Esophagus mucosa (tissue), 1 donor: ENCODE measurements at places on chromosomes 13 and 19.

DNA sequence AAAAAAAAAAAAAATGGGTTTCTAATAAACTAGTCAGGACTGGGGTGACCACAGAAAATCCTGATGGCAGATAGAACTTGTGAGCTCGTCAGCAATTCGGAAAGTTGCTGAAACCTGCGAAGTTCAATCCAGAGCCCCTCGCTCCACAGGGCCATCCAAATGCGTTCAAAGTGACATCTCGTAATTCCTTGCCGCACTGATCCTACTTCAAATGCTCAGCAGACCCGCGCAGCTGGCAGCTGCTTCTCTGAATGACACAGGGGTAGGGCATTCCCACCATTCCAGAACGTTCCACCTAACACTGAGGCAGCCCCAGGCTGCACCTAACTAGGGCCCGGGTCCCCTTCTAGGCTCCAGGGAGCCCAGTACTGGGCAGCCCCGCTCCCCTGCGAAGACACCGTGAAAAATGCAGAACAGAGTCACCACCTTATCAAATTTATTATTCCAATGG lies 4.8 kb upstream of the DAPK3 start:
- no peak for ATAC-seq

GRCh38 chr19:30222992-30223865 lies 149.0 kb upstream of the ZNF536 start:
- ATAC-seq: no peak

- no peak for ATAC-seq
Observed at GRCh38 chr13:112256716-112257494, 119.2 kb upstream of the SPACA7 start.

DNA sequence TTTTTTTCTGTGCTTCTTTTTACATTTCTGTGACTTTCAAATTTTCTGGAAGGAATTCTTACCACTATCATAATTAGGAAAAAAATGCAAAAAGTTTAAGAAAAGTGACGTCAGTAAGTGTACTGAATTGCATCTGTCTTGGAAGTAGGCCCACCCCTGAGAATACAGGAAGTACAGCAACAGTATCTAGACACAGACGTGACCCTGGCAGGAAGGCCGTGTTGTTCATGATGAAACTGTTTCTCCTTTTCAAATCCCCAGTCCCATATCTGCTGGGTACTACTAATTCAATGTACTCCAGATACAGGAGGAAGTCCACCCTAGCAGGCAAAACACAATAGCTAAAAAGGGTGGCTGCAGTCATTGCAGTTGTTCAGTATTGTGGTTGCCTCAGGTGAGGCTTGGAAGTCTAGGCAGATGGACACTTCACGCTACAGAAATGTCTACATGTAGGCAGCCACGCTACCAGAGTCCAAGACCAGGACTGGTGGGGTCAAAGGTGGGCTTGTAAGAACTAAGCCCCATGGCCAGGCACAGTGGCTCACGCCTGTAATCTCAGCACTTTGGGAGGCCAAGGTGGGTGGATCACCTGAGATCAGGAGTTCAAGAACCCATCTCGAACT lies 49.6 kb upstream of the MED4 start:
- ATAC-seq: peak; percentile 29

DNA sequence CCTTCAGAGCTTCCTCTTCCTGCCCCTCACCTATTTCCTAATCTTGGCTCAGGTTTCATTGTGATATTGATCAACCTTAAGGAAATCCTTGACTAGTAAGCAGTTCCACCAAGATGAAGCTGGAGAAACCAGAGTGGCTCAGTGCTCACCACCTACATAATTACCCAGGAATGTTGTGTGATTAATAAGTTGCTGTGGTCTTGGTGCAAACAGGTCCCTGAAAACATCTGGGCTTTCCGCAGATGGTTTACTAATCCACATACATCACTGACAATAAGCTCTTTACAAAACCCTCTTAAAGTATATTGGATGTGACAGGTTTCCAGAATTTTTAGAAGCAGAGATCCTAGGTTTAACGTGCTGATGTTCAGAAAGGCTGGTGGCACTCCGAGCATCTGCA lies 8.6 kb upstream of the SERP2 start:
- ATAC-seq: no peak

DNA sequence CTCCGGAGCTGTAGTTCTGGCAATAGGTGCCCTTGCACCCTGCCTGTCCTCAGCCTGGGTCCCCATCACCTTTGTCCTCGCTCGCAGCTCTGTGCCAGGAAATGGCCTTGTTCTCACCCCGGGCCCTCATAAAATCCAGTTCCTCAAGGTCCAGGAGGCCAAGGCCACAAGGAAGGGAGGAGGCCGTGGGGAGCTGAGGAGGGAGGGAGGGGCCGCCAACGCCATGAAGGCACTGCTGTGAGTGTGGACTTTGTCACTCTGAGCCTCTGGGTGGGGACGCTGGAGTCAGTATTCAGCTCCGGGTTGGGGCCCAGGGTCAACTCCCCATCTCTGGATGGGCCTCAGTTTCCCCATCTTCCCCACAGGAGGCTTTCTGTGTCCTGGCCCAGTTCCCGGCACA lies 9.2 kb upstream of the GNA11 start:
- ATAC-seq: no peak

DNA sequence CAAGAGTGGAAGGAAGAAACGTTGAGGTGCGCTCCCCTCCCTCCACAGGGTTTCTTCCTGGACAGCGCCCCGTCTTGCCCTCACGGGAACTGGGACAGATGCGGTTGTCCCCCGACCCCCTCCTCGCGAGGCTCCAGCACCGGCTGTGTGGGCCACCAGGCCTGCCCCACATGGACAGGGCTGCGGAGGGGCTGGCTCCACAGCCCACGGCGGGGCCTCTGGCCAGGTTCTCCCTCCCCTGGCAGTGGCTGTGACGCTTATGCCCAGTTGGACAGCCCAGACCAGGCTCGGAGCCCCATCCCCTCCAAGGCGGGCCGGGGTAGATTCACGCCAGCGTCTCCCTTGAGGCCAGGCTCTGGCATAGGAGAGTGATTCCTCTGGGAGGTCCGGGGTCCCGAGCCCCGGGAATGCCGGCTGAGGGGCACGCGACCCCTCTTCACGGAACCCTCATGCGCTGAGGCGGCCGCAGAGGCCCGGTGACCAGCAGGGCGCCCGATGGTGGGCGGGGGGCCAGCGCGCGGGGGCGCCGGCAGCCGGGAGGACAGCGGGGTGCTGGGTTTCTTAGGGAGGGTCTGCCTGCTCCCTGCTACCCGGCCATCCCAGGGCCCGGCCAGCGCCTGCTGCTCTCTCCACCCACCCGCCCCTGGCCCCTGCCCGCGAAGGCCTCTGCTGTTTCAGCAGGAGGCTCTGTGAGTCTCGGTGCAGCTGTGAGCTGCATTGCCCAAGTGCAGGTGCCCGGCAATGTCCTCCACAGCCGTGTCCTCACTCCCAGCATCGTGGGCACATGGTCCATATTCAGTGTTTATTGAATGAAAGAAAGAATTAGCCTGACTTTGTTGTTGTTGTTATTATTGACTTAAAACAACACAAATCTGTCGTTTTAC lies 20.3 kb upstream of the GAS6 start:
- no peak for ATAC-seq

GRCh38 chr13:57946361-57946760 lies 314.8 kb downstream of the PCDH17 start:
- no peak for ATAC-seq

GRCh38 chr13:109412283-109412901 lies 374.0 kb downstream of the IRS2 start:
- ATAC-seq: no peak

GRCh38 chr13:102856557-102856956 lies 10.7 kb downstream of the ERCC5 start:
- ATAC-seq: no peak

DNA sequence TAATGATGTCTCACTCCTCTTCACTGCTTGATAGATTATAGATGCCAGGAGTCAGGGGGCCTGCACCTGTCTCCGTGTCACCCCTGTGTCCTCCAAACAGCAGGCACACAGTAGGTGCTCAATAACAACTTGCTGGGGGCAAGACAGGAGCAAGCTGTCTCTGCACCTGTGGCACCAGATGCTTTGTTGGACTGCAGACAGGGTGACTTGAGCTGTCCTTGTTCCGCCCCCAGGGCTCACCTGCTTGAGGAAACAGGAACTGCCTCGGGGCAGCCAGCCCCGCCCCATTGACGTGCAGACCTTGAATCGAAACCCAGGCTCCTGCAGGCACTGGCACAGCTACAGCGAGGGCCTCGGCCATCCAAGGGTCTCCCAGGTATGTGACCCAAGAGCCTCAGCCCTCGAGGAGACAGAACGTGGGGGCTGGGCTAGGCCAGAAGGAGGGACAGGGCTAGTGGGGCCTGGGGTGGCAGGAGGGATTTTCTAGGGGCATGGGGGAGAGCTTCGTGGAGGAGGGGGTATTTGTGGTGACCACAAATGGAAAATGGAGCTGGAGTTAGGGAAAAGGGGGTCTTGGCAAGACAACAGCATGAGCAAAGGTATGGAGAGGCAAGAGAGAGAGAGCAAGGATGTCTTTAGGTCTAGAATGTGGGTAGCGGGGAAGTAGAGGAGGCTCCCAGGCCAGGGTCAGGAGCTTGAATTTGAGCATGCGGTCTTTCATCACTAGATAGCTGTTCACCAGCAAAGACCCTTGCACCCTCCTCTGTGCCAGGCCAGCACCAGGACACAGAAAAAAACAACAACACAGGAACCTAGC lies at the start of gene HSH2D:
HSH2D (plus strand) TSS at position 287 of the 817 bp plus-strand sequence. CDS start 5,066 bp downstream, outside the sequence.
- ATAC-seq: peak; percentile 86

DNA sequence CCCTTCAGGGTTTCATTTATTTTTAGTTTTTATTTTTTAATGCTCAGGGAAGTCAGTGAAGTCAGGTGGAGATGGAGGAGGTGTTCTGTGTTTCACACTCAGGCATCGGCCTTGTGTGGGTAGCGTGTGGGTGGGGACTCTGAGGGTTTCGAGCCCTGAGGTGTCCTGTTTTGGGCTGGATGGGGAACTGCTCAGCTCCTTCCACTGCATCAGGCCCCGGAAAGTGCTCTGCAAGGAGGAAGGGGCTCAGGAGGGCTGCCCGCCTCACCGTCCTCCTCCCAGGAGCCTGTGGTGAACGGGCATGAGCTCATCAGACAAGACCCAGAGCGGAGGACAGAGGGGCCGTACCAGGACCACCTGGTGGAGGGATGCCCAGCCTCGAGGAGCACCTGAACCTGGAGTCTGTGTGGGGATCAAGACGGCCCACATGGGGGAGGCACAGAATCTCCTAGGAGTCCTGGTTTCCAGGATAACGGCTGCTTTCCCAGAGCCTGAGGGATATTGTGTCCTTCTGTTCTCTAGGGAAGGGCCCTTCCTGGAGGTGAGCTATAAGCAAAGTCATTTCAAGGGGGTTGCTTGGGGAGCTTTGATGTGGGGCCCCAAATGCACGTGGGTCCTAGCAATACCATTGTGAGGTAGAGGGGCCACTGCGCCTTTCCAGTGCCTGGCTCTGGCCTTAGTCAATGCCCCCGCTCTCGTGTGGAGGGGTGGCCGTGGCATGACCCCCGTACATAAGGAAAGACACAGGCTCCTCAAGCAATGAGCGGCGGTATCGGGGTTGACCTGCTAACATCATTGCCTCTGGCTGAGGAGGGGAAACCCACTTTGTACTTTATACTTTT lies 13.5 kb upstream of the GAS6 start:
- ATAC-seq: no peak

- no peak for ATAC-seq
Observed at GRCh38 chr19:47991191-47991808, 670 bp downstream of the BSPH1 start.

DNA sequence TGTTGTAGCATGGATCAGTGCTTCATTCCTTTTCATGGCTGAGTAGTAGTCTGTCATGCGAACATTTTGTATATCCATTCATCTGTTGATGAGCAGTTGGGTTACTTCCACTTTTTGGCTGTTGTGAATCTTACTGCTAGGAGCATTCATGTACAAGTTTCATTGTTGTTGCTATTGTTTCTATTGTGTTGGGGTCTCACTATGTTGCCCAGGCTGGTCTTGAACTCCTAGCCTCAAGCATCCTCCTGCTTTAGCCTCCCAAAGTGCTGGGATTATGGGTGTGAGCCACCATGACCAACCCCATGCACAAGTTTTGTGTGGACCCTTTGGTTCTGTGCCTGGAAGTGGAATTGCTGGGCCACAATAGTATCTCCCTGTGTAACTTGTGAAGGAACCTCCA lies 15.8 kb downstream of the SLC25A42 start:
- ATAC-seq: no peak

GRCh38 chr13:73440296-73440895 lies 381.6 kb downstream of the KLF5 start:
- no peak for ATAC-seq

DNA sequence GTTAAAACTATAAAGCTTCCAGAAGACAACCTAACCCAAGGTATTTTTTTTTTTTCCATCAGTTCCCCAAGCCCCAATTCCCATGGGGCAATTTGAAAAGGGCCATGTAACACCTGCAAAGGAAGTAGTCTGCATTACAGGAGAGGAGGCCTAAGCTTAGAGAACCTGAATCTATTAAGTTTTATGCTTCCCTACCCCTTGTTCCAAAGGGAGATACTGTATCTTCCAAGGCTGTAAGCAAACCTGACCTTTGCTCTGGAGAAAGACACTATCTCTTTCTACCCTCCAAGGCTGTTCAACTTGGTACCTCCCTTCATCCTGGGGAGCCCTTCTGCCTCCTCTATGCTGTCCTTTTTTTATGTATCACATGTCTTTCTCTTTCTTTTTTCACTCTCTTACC lies 15.0 kb downstream of the KATNAL1 start:
- no peak for ATAC-seq
